ENCODE measurements at places on chromosomes 6 and 20.

DNA sequence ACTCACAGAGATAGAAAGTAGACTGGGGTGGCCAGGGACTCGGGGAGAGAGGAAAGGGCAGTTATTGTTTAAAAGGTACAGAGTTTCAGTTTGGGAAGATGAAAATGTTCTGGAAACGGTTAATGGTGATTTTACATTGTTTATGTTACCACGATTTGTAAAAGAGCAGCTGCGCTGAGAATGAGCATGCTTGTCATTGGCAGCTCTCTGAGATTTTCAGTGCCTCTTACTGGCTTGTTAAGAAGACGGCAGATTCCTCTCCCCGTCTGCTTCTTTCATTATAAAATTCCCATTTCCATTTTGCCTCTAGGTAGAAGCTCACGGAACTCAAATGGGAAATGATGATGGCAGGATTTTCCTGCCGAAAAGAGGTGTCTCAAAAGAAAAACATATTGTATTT lies 39.7 kb upstream of the PPP1R3G start:
- no peak for DNase-seq

DNA sequence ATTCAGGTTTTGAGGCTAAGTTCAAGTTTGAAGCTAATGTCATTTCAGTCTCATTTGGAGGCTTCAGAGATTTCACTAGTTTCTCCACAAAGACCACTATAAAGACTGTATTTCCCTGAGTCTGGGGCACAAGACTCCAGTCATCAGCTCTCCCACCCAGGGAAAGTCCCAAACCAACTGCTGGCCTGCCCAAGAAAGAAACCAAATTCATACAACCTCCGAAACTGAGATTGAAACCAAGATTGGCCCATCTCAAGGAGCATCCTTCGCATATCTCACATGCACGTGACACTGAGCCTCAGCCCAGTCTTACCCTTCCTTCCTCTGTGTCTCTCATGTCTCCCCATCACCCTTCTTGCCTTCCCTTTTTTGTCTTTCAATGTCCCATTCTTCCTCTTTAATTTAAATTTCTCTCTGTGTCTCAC lies 3.5 kb upstream of the LTA start:
- no peak for DNase-seq

GRCh38 chr6:52019092-52019491 lies 68.3 kb downstream of the PKHD1 start:
- DNase-seq, result peak; percentile 95

- DNase-seq, result no peak
Measured at GRCh38 chr6:159578629-159579028, 114.4 kb downstream of the SOD2 start.

DNA sequence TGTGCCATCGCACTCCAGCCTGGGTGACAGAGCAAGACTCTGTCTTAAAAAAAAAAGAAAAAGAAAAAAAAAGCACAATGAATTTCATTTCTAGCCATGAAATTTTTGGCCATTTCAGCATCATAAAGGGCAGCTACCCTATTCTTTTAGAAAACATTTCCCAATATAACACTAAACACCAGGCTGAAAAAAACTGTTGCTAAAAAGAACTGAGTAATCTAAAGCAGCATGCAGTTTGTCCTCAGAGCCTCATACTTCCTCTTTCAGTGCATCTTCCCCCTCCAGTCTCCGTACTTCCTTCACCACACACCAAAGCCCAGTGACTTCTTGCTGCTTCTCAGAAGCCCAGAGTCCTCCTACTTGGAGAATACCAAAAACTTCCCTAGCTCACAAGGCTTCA lies 5.6 kb upstream of the IFNGR1 start:
- DNase-seq, result no peak

- no peak for DNase-seq
Measured at GRCh38 chr20:63977739-63978276, 1.6 kb downstream of the SAMD10 start.

DNA sequence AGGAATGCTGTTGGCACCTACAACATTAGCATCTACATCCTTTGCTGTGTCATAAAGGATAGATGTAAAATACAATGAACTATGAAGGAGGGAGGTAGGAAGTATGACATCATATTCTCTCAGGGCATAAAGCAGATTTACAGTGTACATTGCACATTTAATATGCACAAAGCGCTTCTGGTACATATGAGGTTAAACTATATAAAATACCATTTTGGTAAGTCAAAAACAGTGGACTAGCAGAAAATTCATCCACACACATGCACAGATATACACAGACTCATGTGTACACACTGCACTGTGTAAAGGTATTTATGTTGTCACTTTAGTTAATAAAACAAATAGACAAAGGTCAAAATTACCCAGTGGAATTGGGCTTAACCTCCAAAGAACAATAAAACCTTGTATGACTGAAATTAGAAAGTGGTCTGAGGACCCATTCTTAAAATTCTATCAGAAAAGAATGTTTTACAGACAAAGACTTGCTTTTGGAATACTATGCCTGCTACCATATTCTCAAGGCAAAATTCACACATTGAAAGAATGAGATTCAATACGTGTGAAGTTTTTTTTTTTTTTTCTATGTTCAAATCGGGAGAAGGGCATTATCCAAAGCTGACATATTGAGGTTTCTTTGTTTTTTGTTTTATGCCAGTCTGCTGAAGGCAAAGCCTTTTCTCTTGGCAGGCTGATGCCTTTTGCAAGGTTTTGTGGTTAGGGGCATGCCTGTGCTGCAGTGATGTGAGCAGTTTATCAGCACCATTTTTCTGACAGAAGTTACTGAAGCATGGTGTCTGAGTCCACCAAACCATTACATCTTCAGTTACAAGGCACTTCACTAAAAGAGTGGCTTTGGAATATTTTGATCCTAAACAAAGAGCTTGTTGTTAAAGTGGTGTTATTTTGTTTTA lies 199.0 kb downstream of the PLCB1 start:
- no peak for DNase-seq

- no peak for DNase-seq
Measured at GRCh38 chr6:139135578-139136545, 982 bp downstream of the HECA start.

DNA sequence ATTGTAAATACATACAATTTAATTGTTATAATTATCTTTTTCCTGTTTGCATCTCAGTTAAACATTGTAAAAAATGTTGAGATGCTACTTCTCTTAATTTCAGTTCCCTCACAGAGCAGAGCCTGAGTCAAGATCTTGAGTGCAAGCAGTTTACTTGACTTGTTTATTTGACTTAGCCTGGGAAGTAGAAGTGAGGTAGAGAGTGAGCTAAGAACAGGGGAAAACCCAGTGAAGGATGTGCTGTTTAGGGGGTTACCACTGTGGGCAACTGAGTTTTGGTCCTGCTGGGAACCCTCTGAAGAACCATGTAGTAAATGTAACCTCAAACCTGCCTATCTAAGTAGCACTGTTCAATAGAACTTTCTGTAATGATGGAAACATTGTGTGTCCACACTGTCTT lies 495.2 kb upstream of the FLRT3 start:
- DNase-seq, result no peak

GRCh38 chr20:46402331-46402811 lies 4.0 kb downstream of the ELMO2 start:
- DNase-seq, result no peak

GRCh38 chr20:51393571-51393970 lies 148.9 kb downstream of the NFATC2 start:
- no peak for DNase-seq

- no peak for DNase-seq
Measured at GRCh38 chr6:3333263-3333662, 74.5 kb downstream of the PSMG4 start.

DNA sequence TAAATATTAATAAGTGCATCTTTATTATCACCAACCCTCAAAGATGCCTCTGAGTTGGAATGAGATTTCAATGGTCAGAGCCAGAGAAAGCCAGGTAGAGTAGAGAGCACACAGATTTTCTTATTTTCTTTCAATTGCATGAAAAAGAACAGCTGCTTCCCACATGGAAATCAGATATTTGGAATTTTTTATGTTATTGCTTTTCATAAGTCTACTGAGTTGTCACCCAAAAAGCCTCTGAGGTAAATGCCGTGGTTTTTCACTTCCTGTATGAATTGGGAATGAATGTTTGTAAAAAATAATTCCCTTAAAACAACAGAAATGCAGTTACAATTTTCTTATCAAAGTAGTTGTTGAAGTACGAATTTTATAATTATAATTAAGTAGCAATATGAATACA lies 563.1 kb downstream of the RFPL4B start:
- no peak for DNase-seq

DNA sequence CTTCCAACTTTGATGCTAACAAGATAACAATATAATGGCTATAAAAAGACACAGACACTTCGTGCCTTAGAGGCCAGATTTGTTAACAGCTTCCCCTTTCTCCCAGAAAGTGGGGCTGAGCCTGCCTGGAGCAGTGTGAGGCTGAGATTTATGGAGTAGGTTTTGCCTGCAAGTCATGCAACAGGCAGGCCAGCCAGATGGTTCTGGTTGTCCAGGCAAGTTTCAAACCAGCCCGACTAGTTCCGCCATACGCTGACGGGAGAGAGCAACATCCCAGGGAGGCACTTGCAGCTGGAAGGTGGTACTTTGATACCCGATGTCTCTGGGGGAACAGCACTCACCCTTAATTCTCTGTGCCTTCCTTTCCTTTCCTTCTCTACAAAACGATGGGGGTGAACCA lies 81.3 kb upstream of the NAA20 start:
- peak; percentile 48 for DNase-seq

- DNase-seq, result no peak
Measured at GRCh38 chr20:63951398-63952209, 4.6 kb downstream of the UCKL1 start.

DNA sequence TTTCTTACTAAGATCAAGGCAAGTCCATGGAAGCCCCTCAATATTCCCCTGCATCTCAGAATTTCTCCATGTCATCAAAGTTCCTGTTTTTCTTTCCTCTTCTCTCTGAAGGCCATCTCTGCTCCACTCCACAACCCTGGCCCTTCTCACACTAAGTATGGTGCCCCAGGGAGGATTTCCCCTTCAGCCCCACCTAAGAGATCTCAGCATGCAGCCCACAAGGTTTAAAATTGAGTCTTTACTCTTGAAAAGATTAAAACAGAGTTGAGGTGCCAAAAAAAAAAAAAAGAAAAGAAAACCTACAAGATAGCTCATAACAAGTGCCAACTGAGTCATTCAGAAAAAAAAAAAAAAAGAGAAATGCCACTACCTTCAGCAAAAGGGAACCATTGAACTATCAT lies 36.5 kb upstream of the TNFAIP3 start:
- DNase-seq, result no peak

DNA sequence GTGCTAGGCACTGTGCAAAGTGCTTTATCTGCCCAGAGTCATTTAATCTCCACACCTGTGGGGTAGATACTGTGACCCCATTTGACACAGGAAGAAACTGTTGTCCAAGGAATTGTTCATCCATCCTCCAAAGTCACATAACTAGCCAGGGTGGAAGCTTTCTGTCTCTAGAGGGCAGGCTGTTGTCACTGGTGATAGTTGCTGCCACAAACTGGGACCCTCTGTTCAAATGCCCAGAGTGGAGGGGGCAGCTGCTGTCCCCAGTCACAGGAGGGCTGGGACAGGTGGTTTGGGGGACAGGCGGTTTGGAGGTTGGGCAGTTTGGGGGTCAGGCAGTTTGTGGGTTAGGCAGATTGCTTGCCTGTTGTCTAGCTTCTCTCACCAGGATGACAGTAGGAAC lies 16.1 kb upstream of the TMEM242 start:
- no peak for DNase-seq

DNA sequence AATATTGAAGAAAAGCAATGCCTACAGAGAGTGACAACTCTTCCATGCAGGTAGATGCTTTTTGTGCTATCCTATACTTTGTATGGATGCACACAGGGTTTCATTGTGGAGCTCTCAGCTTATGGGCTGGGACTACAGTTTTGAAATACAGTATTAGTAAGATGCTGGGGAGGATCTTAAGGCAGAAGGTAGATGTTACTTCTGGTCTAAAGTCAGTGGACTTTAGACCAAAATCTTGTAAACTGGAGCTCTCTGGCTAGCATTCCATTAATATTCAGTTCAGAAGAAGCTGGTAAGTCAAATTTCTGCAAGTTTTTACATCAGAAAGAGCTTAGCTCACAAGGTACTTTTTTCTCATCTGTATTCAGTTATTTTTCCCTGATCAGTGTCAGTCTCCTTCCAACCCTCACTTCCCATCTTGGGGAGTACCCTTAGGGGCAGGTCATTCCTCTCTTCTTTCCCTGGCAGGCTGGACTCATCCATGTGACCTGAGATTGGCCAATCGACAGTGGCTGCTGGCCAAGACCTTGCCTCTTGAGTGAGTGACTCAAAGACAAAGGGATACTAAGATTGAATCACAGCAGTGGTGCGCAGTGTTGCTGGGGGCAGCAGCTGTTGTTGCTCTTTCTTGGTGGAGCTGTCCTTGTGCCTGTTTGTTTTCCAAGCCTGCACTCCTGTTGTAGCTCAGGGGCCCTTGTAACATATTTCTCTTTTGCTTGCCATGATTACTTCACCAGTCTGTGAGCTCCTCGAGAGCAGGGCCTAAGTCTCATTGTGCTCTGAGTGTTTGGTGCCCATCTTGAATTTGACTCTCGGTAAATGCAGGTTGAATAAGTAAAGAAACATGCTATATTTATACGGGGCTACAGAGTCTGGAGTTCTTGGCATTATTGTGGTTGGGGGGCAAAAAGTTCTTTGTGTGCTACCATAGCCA lies 2.8 kb upstream of the PHF20 start:
- peak; percentile 49 for DNase-seq

DNA sequence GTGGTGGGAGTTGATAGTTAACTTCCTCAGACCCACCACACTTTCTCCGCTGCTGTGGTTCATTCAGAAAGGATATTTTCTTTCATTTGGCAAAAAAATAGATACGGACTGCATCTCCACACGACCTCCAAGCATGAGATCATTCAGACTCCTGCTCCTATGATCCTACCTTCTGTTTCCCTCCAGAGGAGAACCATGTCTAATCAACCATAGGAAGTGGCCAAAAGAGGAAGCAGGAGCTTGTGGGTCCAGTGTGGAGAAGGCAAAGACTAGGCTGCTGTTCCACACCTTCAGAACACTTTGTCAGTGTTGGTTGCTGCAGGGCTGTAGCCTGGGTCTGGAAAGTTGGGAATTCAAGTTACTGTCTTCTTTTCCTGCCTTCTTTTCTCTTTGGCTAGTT lies 10.6 kb upstream of the KIF13A start:
- no peak for DNase-seq

DNA sequence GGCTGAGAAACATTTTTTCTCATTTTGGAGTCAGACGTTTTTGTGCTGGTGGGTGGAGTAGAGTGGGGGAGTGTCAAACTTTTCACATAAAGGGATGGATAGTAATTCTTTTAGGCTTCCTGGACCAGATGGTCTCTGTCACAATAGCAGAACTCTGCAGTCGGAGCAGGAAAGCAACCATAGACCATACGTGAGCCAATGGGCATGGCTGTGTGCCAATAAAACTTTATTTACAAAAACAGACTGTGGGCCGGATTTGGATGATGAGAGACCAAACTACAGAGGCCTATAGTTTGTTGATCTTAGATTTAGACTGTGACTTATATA lies 70.8 kb upstream of the SLC22A23 start:
- DNase-seq, result no peak

GRCh38 chr6:115618256-115618655 lies 442.4 kb downstream of the FRK start:
- no peak for DNase-seq

Measured in DMS153 (cell line).